ENCODE measurements at places on chromosomes 2 and 18.

DNA sequence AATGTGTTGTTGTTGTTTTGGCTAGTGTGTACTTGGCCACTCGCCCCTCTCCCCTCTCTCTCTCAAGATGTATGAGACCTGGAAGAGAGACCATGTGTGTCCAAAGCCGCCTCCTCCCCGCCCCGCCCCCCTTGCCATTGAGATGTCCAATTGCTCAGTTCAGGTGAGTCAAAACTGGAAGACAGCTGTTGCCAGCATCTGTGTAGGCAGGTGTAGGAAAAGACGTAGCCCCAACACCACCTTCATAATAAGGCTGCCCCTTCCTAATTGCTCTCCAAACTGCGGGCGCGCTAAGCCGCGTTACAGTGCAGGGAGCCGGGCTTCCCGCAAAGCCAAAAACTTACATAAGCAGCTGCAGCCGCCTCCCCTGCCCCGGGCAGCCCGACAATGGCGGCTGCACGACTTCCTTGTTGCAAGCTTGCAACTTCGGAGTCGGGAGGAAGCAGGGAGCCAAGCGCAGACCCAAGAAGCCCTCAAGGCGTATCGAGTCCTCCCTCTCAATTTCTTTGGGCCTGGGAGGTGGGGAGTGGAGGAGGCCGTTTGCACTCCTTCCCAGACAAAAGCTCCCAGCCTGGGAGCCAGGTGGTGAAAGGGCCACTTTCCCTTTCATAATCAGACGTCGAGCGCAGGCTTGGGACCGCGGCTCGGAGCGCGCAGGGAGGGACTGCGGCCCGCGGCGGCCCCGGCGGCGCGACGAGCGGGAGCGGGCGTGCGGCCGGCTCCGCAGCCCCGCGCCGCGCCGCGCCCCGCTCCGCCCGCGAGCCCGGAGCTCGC, 882 bp downstream of the ZBTB14 start:
- DNase-seq = peak; percentile 24

DNA sequence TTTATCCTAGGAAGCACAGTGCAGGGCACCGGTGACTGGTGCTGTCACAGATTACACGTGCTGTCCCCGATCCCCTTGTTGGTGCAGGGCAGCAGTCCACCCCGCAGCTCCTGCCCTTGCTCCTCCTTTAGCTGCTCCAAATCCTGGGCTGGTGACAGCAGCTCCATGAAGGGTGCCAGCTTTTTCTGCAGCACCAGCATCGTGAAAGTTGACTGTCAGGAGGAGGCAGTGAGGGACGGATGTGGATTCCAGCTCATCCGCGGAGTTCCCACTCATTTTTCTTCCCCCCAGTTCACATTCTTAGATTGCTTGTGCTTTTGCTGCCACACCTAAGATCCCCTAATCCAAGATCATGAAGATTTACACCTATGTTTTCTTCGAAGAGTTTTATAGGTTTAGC, 67.5 kb downstream of the ONECUT2 start:
- DNase-seq = no peak

DNA sequence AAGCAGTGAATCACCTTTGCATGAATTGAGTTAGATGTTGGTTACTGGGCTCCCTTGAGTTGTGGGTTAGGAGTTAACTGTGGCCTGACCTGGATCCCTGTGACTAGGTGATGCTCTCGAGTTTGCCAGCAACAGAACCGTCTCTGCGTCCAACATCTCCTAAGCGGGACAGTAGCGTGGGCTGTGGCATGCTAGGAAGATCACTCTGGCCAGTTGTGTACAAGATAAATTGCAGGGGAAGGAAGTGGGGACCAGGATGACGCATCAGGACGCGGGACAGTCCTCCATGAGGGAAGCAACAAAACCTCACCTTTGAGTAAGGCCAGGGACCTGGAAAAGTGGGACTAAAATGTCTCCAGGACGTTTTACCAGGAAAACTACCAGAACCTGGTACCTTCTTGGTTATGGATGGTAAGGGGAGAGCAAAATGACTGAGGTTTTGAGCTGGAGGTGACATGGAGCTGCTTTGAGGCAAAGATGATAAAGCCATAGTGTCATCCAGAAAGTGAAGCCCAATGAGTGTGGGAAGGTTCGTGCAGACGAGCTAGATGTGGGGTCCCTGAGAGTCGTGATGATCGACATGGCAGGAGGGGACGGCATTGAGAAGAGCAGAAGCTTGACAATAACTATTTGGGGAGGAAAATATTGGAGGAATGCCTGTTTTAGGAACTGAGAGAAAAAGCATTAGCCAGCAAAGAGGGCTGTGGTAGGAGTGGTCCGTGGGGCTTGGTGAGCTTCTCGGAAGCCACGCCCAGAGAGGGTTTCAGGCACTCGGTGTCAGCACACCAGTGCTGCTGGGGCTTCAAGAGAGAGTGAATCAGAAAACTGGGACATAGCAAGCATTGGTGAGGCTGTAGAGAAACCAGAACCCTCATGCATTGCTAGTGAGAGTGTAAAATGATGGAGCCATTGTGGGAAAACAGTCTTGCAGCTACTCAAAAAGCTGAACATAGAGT, 95.1 kb downstream of the SMAD7 start:
- DNase-seq = no peak

GRCh38 chr2:151999053-151999452, 99.8 kb downstream of the CACNB4 start:
- DNase-seq = no peak

DNA sequence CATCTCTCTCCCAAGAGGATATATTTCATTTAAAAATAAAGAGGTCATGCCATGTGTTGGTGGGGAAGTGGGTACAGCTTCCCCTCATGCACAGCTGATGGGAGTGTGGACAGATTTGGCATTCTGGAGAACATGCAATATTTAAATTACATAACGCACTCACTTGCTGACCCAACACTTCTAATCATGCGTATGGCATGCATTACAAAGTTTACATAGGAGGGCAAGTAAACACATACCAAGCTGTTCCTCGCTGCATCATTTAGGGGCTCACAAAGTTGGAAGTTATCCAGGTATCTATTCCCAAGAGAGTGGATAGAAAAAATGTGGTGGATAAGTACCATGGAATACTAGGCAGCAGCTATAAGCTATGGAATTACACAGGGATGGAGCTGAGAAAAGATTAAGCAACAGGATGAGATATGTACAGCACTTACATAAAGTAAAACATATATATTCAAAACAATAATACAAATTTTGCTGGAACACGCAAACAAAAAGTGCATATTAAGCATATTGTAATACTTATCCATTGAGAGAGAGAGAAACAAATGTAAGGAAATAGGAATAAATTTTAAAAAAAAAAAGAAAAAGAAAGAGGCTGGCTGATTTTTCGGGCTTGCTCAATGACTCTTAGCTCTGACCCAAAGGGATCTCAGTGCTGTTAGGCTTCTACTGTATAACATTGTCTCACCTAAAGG, 11.0 kb downstream of the CYP1B1 start:
- DNase-seq = no peak

GRCh38 chr2:181471783-181472182, 14.6 kb downstream of the ITGA4 start:
- no peak for DNase-seq

GRCh38 chr2:63614983-63615945, 26.5 kb downstream of the MDH1 start:
- no peak for DNase-seq

DNA sequence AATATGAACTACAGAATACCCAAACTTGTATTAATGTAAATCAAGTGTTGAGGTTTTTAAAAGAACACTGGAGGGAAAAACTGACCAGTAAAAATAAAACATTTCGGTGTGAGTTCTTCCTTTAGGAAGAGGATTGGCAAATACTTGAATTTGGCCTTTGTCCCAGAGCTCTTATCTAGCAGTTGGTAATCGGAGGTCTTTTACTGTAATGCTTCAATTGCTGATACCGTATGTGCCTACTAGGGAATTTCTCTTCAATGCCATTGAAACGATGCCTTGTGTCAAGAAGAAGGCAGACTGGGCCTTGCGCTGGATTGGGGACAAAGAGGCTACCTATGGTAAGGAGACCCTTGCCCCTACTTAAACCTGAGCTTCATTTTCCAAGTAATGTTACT, 4.1 kb downstream of the RRM2 start:
- DNase-seq = no peak

DNA sequence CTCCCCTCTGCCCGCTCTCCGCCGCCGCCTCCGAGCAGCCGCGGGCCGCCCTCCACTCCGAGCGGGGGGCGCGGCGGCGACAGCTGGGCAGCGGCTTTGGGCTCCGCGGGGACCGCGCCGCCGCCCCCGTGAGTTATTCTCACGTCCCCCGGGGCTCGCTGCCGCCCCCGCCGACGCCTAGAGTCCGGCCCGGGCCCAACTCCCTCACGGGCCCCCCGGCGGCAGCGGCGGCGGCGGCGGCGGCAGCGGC, 645 bp downstream of the MIB1 start:
- DNase-seq = no peak

- no peak for DNase-seq
Observed at GRCh38 chr2:83686863-83687262, 772.2 kb downstream of the SUCLG1 start.

- DNase-seq = peak; percentile 4
Observed at GRCh38 chr18:36128907-36129299, 237 bp downstream of the SLC39A6 start.

- DNase-seq = no peak
Observed at GRCh38 chr2:25250331-25251070, 82.1 kb upstream of the POMC start.

DNA sequence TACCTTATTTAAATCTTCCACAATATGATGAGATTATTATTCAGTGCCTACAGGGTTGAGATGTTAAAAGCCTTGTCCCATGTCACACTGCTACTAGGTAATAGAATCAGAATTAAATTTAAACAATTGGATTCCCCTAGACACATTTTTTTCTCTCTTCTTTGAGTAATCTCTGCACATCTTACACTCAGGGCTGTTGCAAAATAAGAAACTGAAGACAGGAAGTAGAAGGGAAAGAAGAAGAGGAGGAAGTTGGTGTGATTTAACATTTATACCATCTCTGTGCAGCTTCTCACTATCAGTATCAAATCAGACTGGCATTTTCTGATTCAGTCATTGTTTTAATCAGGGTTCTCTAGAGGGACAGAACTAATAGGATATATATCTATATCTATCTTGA, 677.6 kb downstream of the IRS1 start:
- no peak for DNase-seq

GRCh38 chr2:50480507-50480906, 551.4 kb downstream of the NRXN1 start:
- DNase-seq = no peak

DNA sequence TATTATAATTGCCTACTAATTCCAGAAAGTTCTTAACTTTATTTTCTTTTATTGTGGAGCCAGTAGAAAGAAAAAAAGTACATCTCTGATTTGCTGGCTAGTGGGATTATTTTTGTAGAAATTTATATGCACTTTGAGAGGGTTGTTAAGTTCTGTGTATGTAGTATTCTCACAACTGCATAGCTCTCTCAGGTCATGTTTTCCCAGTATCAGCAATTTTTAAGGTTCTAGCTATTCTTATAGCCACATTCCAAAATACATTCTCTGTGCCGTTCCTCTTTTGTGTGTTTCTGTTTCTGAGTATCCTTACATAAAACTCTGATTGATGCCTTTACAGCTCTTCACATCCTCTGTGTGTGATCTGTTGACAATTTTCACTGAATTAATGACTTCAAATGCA, 199.3 kb upstream of the KYNU start:
- DNase-seq = no peak

- no peak for DNase-seq
Observed at GRCh38 chr18:13214609-13215008, 4.0 kb upstream of the LDLRAD4 start.

- DNase-seq = no peak
Observed at GRCh38 chr2:122999821-123000220, 1025.3 kb upstream of the CNTNAP5 start.

DNA sequence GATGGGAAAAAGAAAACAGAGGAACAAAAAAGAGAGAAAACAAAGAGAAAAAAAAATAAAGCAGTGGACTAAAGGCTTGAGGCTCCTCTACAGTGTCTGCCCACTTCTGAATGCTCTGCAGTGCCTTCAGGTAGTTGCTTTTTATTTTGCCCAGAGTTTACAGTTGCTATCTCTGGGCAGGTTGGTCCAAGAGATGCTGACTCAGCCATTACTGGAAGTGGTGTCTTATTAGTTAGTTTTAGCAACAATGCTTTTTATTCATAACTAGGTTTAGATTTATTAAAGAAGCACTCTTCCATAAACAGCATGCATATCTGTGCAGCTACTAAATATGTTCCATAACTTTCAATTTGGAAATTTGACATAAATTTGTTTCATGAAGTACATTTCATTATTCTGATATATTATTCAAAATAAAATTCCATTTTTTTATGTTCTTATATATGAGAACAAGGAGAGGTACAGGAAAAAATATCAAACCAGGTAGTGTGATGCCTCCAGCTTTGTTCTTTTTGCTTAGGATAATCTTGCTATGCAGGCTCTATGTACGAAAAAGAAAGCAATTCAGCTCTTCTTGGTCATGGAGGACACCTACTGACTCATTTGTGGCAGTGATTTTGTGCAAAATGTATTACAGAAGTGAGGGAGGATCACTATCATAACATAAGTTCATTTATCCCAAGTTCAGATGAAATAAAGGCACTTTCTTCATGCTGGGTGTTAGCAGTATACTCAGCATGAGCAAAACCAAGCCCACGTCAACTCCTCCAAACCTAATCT, 69.5 kb downstream of the RPIA start:
- DNase-seq = no peak

GRCh38 chr2:69097891-69098655, 85.1 kb downstream of the ANTXR1 start:
- DNase-seq = no peak

- DNase-seq = no peak
Observed at GRCh38 chr2:37191253-37191652, 2.8 kb upstream of the SULT6B1 start.

DNA sequence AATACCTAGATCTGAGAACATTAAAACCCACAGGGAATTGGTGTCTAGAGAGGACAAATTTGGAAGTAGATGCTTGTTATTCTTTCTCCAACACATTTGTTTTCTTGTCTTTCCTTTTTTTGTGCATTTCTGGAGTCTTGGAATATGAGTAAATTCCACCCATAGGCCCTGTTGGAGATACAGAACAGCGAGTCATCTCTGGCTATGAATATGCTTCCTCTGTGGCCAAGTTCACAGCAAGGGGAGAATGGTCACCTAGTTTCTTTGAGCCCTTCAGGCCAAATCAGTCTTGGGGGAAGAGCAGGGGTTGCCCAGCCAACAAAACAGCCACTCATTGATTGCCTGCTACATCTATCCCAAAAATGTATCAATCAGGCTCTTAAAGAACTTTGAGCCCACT, 31.3 kb downstream of the SP140L start:
- no peak for DNase-seq

- DNase-seq = no peak
Observed at GRCh38 chr2:67524213-67524612, 127.1 kb downstream of the ETAA1 start.

GRCh38 chr2:149858901-149859634, 271.5 kb upstream of the MMADHC start:
- DNase-seq = no peak

DNA sequence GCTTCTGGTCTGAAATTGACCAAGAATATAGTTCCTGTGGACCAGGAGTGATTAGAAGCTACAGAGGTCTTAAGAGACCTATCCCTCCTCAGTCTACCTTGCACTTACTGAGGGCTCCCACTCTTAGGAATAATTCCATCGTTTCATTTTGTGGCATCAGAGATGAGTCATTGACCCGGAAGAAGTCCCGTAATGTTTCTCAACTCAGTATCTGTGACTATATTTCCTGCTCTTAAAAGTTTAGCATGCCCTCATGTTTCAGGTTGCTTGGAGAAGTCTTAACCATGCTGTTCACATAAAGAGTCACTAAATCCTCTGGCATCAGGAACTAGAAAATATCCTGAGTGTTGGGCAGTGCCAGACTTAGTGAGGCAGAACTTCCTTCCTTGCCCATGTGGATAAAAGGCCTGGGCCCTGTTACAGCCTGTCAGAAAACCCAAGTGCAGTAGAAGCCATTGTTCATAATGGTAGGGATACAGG, at the start of gene IL36A:
Gene IL36A (plus strand): TSS at position 430 of the 480 bp plus-strand sequence. CDS start 413 bp downstream, outside the sequence.
- DNase-seq = no peak

Measured in stimulated activated CD8-positive, alpha-beta memory T cell treated with anti-CD3 and anti-CD28 coated beads, Interleukin-4, amount 100 ng/mL, for 4 hours (primary cell).